Stimulated activated CD4-positive, alpha-beta T cell treated with anti-CD3 and anti-CD28 coated beads, Interleukin-1b, Interleukin-23, amount 100 ng/mL, for 24 hours (primary cell): ENCODE measurements at places on chromosomes 3 and 15.
A peak's percentile ranks its signal among the peaks of the same experiment; 100 is the strongest.

DNA sequence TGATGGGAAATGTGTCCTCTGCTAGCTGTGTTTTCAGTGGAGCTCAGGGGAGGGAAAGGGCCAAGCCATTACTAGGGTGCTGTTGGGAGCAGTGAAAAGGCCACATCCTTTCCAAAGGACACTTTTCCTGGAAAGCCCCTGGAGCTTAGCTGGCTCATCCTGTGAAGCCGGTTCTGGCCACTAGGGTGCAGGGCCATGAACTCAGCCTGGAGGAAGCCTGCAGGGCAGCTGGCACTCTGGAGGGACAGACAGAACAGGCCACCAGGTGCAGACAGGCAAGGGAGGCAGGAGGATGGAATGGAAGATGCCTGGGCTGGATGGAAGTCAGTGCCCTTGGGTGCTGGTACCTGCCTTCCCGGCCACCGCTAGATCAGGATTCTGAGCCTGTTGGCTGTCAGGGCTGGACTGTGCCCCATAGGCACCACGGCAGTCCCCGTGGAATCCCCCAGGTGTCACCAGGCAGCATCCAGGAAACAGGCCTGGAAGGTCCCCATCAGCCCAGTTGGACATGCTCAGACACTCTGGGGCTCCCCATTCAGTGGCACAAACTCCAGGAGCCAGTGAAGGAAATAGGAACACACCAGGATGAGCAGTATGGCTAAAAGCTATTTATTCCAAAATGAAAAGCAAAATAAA lies 76.2 kb upstream of the C2CD4B start:
- DNase-seq: no peak

- DNase-seq: no peak
Observed at GRCh38 chr3:78893161-78893560, 874.6 kb downstream of the ROBO1 start.

DNA sequence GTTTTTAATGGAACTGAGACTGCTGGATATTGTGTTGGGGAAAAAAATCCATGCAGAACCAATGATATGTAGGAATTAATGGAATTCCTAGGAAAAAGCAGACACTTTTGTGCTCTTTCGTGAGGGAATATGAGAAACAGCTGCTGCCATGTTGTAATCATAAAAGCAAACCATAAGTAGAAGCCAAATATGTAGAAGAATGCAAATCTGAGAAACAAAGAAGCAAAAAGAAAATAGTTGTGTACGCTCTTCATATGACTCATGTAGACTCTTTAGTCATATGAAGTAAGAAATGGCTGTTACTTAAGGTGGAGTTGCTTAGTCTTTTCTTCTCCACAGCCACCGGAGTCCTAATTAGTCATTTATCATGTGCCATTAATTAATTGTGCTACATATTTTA lies 298.6 kb upstream of the ZNF717 start:
- no peak for DNase-seq

DNA sequence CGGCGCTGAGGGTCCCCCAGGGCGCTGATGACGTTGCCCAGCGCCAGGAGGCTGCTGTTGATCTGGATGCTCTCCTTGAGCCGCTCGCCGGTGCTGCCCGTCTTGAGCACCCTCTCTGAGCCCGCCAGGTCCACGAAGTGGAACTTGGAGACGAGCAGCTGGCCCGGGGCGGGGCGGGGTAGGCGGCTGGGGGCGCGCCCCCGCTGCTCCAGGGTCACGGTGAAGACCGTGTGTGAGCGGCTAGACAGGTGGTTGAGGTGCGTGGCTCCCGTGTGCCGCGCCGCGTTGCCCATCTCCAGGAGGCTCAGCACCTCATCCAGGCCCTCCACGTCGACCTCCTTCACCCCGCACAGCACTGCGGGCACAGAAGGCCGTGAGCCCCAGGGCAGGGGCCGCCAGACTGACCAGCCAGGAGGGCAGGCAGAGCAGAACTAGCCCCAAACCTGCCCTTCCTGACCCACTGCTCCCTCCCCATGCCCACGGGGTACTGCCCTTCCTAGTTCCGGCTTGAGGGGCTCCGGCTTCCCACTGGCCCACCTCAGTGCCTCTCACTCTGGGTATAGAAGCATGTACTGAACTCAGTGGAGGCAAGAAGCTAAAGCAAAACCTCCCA lies 6.1 kb downstream of the KIF7 start:
- DNase-seq: no peak

DNA sequence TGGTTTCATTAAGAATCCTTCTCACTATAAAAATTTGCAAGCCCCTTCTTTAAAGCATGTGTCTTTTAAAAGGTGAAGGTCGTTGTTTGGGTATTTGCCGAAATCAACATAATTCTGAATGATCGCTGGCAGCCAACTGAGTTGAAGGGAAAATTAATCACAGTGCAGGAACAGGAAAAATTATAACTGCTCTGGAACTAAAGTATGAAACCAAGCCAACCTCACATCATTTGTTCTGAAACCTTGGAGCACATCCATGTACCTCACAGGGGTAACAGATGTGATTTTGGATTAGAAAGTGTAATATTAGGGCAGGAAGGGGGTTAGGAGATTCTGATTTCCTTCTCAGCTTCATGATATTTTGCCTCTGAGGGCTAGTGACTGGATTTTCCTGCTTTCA lies 52.2 kb upstream of the PTX3 start:
- DNase-seq: no peak

GRCh38 chr3:42710323-42711021 lies 7.9 kb upstream of the HHATL start:
- no peak for DNase-seq

DNA sequence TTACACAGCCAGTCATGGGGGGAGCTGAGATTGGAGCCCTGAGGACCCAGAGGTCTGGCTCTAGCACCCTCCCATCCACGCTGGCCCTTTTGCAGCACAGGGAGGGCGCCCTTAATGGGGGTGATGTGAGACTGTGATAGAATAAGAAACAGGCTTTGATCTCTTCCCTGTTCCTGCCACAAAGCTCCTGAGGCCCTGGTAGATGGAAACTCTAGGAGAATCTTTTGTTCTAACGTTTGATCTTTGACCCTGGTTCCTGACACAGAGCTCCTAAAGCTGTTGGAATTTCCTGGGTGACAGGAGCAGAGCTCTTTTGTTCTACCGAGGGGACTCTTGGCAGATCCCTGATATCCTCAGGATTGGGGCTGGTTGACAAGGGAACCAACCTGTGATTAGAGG lies 1.2 kb upstream of the UROC1 start:
- no peak for DNase-seq

GRCh38 chr3:87236093-87236492 lies 9.0 kb downstream of the CHMP2B start:
- no peak for DNase-seq

- DNase-seq: no peak
Observed at GRCh38 chr3:81947359-81947758, 185.9 kb upstream of the GBE1 start.

GRCh38 chr15:98077186-98077585 lies 116.7 kb downstream of the ARRDC4 start:
- no peak for DNase-seq

GRCh38 chr3:123271466-123272159 lies 69.9 kb downstream of the SEC22A start:
- no peak for DNase-seq

DNA sequence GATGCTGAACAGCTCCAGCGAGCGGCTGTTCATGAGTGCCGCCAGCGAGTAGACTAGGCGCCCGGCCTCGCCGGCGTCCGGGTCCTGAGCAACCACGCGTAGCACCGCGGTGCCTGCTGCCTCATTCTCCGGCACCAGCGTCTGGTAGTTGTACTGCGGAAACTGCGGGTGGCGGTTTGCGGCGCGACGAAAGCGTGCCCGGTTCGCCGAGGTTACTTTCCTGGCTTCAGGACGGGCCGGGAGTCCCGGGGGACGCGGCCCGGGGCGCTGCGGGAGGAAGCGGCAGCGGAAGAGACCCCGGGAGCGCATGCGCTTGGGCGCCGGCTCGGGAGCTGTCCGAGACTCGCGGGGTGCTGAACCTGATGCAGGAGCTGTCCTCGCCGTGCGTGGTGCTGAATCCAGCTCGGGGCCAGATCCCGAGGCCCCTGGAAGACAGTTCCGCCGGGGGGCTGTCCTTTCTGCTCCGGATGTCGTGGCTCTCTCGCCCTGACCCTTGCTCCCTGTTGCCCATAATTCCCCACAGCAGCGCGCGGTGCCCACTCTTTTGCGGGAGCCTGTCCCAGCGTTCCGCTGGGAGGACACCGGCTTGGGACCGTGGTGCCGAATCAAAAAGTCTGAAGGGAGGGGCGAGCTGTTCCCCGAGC lies 1.1 kb downstream of the CELSR3 start:
- DNase-seq: peak; percentile 59

DNA sequence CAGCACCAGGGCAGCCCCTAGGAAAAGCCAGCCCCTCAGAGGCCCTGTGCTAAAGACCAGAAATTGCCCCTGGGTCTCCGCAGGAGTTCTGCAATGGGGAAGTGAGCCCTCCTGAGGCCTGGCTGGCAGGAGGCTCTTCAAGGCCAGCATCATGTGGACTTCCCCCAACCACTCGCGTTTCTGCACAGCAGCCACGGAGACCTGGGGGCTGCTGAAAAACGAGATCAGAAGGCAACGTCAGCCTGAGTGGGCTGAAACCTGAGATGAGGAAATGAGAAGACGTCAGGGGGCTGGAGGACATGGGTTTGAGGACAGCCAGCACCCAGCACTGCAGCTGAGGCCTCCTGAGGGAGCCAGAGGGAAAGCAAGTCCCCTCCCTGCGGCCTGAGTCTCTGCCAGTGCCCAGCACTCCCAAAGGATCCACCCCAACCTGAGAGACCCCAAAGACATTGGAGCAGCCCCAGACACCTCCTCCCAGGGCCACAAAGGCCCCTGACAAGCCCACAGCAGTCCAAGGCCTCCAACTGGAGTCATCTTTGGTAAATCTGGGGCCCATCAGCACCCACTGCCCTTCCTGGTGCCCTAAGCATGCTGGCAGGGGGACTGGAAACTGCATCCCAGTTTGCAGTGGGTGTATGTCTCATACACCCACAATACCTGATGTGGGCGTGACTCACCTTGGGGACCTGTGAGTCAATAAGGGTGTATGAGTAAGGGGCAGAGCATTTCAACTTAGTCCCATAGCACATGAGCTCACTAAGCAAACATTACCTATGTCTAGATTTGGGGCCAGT lies 29.2 kb upstream of the CYP11A1 start:
- DNase-seq: no peak

DNA sequence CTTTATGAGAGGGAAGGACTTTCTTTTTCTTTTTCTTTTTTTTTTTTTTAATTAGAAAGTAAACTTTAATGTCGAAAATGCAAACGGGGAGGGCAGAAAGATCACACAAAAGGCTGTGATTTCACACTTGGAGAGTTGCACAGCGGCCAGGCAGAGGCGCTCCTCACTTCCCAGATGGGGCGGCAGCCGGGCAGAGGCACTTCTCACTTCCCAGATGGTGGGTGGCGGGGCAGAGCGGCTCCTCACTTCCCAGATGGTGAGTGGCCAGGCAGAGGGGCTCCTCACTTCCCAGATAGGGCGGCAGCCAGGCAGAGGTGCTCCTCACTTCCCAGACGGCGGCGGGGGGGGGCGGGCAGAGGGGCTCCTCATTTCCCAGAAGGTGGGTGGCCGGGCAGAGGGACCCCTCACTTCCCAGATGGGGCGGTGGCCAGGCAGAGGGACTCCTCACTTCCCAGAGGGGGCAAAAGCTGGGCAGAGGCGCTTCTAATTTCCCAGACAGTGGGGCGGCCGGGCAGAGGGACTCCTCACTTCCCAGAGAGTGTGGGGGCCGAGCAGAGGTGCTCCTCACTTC lies 88.6 kb downstream of the ATP2B2 start:
- DNase-seq: no peak
